IPS-NIHi11 (cell line): ENCODE measurements at places on chromosomes 11 and 22.

GRCh38 chr11:125662689-125663088 is 18.0 kb downstream of the ACRV1 start:
- no peak for DNase-seq

- no peak for DNase-seq
These were observed 89.3 kb upstream of the SLC22A12 start for GRCh38 chr11:64501500-64502427.

- DNase-seq, result peak; percentile 31
These were observed 197.0 kb downstream of the PGR start for GRCh38 chr11:100932474-100933100.

DNA sequence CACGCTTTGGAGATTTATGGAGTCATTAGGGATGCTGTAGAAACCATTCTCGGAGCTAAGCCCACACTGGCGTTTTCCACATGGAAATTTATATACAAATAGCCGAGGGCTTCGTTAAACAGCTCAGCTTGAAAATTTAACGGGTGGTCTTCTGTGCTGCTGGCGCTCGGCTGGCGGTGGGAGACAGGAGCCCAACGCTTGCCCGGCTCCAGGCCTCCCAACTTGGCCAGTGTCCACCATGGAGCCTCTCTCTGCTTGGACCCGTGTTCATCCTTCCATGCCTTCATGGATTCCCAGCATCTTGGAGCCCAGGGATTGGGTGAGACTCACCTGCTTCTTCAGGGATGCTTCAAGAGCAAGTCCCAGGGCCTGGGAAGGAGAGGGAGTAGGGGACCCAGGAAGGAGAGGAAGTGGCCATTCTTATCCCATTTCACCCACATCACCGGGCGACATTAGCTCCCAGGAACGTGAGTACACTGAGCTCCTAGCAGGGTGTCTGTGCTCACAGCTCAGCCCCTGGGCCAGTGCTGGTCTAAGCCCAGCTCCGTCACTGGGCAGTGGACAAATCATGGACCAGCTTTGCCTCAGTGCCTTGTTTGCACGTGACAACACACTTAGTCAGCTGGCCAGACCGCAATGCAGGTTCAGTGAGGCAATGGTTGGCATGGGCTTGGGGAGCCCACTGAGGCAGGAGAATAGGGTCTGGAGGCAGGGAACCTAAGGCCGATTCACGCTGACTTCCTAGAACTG is 944.3 kb downstream of the BRD1 start:
- no peak for DNase-seq

DNA sequence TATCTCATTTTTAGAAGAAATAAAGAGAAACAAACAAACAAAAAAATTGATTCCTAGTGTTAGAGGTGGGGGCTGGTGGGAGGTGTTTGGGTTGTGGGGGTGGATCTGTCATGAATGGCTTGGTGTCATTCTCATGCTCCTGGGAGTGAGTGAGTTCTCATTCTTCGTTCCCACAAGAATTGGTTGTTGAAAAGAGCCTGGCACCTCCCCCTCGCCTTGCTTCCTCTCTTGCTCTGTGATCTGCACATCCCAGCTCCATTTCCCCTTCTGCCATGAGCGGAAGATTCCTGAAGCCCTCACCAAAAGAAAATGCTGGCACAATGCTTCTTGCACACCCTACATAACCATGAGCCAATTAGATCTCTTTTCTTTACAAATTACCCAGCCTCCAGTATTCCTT is 277.8 kb downstream of the ST3GAL4 start:
- no peak for DNase-seq

GRCh38 chr11:6925636-6926207 is 504 bp upstream of the ZNF215 start:
- DNase-seq, result peak; percentile 31

DNA sequence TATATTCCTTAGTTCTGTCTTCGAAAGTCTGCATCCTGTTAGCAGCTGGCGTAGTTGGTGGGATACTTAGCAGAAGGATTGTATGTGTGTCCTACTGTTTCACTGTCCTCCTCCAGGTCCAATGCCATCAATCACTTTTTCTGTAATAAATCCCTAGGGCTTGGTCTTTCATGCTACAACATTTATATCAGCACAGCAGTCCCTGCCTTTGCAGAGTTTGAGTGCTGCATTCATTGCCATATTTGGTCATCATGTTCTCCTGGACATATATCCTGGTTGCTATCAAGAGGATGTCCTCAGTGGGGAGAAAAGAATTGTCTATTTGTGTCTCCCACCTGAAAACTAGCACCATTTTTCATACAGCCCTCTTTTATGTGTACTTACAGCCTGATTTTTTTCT is 67.0 kb downstream of the OR5AK2 start:
- no peak for DNase-seq

GRCh38 chr22:22462813-22463567 is 45.6 kb downstream of the ZNF280B start:
- no peak for DNase-seq

- no peak for DNase-seq
These were observed 143.7 kb downstream of the DBX1 start for GRCh38 chr11:20016526-20016925.

DNA sequence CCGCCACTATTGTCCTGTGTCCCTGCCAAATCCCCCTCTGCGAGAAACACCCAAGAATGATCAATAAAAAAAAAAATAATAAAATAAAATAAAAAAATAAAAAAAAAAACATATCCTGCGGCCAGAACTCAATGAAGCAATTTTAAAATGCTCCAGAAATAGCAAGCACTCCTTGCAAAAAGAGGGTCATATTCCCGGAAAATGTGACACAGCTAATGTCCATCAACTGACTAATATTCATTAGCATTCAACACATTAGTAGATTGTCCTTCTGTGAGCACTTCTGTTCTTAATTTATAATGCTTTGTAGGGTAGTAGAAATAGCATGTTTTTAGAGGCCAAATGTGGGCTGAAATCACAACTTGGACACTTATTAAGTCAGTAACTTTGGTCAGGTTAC is 252.3 kb upstream of the SESN3 start:
- no peak for DNase-seq

- peak; percentile 65 for DNase-seq
These were observed 121.9 kb upstream of the MTMR2 start for GRCh38 chr11:96045622-96046456.

DNA sequence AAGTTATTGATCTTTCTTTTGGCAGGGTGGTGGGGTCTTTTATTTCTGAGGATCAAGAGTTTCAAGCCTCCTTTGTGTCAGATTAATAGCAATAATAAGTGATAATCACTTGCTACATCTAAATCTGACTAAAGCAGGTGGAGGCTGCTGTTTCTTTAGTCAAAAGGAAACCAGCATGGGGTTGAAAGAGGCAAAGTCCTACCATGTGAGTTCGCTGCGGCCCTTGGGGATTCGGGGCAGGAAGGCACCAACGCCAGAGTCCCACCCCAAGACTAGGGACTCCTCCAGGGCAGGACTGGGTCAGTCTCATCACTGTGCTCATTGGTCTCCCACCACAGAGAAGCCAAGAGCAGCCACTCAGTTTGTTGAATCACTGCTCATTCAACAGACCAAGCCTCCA is 73.0 kb downstream of the TENM4 start:
- no peak for DNase-seq

DNA sequence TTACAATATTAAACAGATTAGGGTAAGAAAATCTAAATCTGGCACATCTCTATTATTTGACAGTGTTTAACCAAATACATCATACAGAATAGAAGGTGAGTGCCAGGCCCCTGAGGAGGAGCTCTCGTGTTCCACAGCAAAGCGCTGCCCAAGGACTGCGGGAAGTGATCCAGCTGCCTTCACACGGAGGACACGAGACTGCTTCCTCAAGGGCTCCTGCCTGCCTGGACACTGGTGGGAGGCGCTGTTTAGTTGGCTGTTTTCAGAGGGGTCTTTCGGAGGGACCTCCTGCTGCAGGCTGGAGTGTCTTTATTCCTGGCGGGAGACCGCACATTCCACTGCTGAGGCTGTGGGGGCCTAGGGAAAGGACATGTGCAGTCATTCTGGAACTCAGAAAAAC is 71.1 kb downstream of the NCAPD3 start:
- DNase-seq, result no peak

DNA sequence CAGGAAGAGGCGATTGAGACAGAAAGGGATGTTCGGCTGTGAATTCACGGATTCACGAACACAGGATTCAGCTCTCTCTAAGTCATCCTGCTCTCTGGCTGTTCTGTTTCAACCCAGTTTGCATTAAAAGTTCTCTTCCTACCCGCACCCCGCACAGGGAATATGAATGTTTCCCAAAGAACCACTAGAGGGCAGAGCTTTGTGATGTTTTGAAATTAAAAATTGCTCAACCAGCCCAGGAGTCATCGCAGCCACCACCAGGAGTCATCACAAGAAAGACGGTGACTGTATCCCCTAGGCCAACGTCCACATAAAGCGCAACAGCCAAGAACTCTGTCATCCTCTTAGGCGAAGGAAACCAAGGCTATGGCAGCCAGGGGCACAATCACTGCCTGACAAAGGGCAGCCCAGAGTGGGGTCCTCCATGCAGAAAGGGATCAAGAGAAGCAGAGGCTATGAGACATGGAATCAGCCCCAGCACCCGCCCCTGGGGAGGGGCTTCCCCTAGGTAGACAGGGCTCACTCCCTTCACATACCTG is 122.4 kb downstream of the WT1 start:
- DNase-seq, result peak; percentile 63

DNA sequence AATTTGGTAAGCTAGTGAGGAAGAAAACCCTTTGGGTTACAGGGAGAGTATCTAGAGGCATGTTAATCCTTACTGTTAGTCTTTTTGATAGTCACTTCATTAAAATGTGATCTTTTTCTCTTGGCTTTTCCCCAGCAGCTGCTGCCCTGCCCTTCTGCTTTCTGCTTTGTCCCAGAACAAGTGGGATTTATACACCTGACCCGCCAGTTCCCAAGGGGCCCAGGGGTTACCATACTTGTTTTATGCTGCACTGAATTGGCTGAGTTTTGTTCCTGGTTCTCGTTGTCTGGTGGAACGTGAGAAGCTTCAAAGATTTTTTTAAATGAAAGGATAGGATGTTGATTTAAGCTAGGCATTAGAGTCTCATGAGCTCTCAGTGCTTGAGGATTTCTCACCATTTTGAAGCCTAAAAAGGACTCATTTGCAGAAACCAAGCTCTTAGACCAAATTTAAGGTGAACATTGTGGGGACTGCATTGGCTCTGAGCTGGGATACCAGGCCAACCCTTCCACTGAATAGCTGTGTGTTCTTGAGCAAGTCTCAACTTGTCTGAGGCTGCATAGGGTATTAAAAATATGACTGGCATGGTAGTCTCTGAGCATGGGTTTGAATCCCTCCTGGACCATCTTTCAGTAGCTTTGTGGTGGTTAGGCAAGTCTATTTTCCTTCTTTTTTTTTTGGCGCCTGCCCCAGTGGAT is 6.6 kb downstream of the LIMK2 start:
- DNase-seq, result no peak

DNA sequence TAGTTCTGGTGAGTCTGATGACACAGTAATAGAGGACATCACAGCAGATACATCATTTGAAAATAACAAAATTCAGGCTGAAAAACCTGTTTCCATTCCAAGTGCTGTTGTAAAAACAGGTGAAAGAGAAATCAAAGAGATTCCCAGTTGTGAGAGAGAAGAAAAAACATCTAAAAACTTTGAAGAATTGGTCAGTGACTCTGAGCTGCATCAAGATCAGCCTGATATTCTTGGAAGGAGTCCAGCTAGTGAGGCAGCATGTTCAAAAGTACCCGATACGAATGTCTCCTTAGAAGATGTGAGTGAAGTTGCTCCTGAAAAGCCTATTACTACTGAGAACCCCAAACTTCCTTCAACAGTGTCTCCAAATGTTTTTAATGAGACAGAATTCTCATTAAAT is 38.7 kb downstream of the RTN3 start:
- DNase-seq, result no peak

GRCh38 chr11:118876286-118876685 is 7.4 kb upstream of the CXCR5 start:
- DNase-seq, result no peak

DNA sequence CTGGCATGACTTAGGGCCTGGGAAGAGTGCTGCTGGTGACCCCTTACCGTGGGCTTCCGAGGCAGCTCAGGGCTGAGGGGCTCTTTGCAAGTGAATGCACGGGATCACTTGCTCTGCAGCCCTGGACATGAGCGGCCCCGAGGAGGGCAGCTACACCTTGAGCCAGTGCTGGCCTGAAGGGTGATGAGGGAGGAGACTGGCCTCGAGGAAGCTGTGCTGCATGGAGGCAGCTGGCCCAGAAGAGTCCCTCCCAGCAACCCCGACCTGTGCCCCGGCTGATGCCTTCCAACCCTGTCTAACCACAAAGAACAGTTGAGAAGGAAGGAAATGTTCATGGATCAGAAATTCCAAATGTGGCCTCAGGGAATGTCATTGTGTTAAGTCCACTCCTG is 45.2 kb downstream of the TBX1 start:
- DNase-seq, result no peak
